ENCODE measurements at places on chromosomes 3 and 15.

DNA sequence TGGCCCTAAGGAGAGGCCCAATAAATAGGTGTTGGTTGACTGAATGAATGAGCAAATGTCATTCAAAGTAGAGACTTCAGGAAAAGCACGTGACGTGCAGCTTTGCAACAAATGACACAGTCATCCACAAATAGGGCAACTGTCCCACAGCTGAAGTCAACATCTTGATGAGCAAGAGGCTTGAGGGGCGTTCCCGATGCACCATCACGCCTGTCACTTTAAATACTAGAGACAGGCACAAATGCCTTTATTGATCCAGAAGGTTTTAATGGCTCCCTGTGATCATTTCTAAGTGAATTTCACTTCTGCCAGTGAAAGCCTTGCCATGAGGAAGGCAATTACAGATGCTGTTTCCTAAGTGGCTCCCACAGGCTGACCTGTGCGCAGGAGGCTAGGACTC is 43.6 kb downstream of the ABTB1 start:
- DNase-seq = no peak

DNA sequence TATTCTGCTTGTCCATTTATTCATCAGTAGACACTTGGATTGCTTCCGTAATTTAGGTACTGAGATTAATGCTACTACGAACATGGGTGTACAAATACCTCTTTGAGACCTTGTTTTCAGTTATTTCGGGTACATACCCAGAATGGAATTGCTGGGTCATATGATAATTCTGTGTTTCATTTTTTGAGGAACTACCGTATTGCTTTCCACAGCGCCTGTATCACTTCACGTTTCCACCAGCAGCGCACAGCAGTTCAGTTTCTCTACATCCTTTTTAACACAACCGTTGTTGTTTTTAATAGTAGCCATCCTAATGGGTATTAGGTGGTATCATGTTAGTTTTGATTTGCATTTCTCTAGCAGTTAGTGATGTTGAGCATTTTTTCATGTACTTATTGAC is 9.5 kb downstream of the PAK2 start:
- DNase-seq = no peak

DNA sequence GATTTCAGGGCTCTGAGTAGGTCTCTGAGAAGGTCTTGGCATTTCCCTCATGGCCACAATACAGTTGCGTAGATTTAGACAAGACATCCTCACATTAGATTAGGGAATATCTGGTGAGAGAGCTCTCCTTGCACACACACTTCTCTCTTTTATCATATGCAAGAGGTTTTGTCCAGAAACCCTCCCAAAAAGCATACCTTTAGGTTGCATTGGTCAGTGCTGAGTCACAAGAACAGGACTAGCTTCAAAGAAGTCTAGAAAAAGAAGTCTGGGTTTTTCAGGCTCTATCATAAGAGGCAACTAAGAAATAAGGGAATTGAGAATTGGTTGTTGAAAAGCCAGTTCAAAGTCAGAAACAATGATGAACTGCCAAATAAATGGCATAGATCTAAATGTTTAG is 40.1 kb upstream of the MITF start:
- DNase-seq = no peak

DNA sequence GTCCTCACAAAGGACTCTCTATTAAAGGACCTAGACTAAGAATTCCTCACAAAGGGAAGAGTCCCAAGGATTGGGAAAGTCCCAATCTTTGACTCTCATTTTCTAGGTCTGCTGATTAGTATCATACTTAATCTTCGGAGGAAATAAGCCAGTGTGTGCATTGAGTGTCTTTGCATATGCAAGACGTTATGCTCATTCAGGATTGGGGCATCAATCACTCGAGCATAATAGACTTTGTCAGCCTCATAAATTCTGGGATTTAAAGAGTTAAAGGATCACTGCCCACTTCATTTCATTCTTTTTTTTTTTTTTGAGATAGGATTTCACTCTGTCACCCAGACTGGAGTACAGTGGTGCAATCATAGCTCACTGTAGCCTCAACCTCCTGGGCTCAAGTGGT is 154.3 kb downstream of the RBPMS2 start:
- no peak for DNase-seq

DNA sequence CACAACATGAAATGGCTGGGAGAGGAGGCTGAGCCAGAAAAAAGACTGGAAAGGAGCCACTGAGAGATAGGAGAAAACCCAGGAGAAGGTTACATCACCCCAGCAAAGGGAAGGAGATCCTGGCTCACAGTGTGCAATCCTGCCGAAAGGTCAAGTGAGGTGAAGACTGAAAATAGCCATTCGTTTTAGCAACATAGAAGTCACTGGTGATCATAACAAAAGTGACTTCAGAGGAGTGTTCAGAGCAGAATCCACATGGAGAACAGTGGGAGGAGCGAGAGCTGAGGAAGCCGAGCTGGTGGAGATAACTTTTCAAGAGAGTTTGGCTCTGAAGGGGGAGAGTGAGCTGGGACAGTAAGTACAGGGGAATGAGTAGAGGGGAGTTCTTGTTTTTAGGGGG is 5.4 kb upstream of the HEG1 start:
- no peak for DNase-seq

GRCh38 chr3:16884084-16884747 is 539 bp upstream of the PLCL2 start:
- no peak for DNase-seq

GRCh38 chr15:59662260-59662659 is 4.9 kb upstream of the GTF2A2 start:
- no peak for DNase-seq

DNA sequence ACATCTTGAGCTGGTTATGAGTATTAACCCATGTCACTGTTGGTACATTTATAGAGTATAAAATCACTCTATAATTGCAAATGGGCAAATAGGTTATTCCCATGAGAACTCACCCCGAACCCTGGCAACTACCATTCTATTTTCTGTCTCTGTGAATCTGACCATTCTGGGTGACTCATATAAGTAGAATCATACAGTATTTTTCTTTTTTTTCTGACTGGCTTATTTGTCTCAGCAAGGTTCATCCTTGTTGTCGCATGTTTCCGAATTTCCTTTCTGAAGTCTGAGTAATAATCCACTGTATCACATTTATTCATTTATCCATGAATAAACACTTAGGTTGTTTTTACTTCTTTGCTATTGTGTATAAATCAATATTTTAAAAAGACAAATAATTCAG is 59.9 kb upstream of the CHRM5 start:
- DNase-seq = no peak

GRCh38 chr3:134857356-134857755 is 62.3 kb downstream of the EPHB1 start:
- no peak for DNase-seq

DNA sequence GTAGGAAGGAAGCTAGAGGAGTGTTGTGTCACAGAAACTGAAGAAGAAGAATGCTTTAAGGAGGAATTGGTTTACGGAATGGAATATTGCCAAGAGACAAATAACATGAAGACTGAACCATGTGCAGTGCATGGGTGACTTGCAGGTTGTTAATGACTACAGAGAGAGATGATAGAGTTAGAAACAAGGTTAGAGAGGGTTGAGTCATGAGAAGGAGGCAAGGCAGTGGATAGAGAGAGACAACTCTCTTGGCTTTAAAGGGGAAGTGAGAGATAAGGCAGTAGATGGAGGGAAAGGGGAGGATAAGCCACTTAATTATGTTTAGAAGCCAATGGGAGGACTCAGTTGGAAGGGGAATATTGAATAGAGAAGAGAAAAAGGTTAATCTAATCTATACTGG is 119.3 kb upstream of the CCNL1 start:
- DNase-seq = no peak

GRCh38 chr15:58124585-58124984 is 13.6 kb upstream of the AQP9 start:
- no peak for DNase-seq

- DNase-seq = no peak
Measured at GRCh38 chr3:38171622-38172021, 6.3 kb downstream of the OXSR1 start.

DNA sequence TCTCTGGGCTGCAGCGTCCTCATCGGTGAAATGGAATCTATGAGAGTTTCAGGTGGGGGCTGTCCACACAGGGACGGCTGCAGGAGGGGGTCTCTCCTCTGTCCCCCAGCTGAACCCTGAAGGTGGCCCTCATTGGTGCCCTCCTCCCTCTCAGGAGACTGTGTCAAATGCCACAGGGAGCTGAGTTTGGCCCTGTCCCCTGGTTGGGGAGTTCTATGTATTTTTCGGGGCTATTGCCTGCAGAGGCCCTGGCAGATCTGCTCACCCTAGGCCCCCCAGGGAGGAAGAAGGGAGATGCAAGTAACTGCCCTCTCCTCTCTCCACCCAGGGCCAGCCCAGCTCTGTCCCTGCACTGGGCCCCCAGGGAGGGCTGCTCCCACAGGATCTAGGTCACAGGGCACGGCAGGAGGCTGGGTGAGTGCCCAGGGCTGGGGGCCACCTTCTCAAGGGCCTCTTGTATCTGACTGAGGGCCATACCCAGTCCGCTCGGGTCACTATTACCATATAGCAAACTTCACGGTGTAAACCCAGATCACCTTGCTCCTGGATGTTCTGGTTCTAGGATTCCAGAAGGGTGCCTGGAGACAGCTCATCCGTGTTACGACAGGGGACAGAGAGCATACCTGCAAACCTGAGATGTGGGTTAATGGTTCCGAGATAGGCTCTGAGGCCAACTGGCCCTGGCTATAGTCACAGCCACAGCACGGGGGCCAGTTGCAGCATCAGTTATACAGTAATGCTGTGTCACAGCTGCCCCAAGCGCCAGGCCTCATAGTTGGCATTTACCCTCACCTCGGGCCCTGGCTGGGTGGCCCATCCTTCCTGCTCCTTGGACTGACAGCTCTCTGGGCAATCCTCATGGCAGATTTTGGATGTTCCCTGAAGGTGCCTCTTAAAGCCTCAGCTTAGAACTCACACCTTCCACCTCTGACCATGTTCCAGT is 102.4 kb upstream of the PRR23E start:
- no peak for DNase-seq

Measured in NCI-H1105 (cell line).